ENCODE measurements at places on chromosomes 5 and 9. TPM values are rescaled to one million over a fixed set of nuclear protein-coding genes. Genes with fewer than 3 reads are reported as not detected.

CEL gene
- 2.6 TPM for polyA plus RNA-seq

ADAMTS19 gene
- 15.1 TPM for polyA plus RNA-seq

AGXT2 gene
- not detected for polyA plus RNA-seq

GRCh38 chr5:8156706-8157105 lies 287.8 kb downstream of the MTRR start:
- no peak for DNase-seq

IQGAP2 gene
- polyA plus RNA-seq, result 6.6 TPM

- no peak for DNase-seq
These were observed 166.4 kb downstream of the SLF1 start for GRCh38 chr5:94784536-94785505.

DNA sequence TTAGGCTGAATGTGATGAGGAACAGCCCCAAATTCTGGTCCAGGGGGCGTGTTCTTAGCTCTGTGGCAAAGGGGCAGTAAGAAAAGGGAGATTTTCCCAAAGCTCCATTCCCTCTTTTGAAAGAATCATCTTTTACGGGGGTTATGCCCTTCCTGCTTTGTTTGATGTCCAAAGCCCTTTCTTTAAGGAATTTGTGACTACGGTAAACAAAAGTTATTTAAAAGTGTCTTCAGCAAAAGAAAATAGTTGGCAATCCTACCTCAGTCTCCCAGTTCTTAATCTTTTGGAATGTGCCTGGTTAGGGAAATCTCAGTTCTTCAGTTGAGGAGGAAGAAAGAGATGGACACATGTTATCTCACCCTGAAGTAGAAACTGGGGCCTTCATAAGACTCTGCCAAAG lies 24.4 kb upstream of the ARSI start:
- no peak for DNase-seq

DNA sequence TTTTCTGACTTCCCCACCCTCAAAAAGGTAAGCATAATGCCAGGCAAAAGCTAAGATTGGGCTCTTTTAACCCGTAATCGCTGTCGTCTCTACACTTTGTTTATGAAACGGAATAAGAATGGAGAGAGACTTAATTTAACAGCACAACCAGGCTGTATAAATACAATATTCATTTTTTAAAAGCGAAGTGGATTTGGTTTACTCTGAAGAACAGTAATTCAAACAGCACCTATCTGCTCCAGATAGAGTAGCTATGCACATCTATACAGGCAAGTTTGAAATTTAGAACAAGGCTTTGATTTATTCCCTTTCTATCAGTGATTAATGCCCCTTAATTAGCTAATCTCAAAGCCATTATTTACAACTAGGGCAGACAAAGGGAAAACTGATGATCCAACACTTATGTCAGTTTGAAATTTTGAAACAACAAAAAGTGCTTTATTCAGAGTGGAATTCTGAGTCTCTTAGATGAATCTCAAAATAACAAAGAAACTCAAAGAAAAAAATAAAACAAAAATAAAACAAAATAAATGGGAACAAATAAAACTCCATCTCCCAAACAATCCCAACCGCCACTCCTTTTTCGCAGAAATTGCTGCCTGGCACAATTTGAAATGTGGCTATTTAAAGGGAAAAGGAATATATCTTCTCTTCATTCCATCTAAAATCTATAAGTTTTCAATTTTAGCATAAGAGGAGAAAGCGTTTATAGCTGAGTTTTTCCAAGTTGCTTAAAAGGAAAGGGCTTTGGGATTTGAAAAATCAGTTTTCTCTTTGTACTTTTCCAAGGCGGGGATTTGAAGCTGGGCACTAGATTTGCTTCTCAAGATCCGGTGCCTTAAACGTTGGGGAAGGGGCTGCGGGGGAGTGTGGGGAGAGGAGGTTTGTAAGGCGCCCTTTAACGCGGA lies 298.6 kb downstream of the PARP8 start:
- DNase-seq, result no peak

GRCh38 chr5:160284291-160284873 lies 28.0 kb downstream of the CCNJL start:
- no peak for DNase-seq

LCN1 gene
- polyA plus RNA-seq, result not detected

CATSPER3 gene
- 0.93 TPM for polyA plus RNA-seq

- no peak for DNase-seq
These were observed 91.0 kb upstream of the GNAQ start for GRCh38 chr9:78122631-78123030.

DNA sequence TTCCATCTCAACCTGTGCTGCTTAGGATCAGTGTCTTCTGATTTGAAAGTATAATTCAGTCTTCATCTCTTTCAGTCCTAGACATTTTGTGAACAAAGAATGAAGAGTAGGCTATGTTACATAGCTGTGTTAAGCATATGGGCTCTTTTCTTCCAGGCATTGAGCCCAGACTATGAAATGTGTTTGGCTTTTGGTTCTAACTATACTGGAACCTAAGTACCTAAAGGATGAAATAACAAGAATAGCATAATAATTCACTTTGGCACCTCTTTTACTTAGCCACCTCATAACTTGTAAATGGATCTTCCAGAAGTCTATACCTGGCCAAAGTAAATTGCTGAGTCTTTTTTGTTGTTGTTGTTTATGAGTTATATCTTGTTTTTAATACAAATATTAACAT lies 71.4 kb downstream of the SLF1 start:
- peak; percentile 48 for DNase-seq

- DNase-seq, result no peak
These were observed 2.5 kb upstream of the RHOBTB3 start for GRCh38 chr5:95728494-95729114.

ARID3C gene
- 0.18 TPM for polyA plus RNA-seq

PCDHAC2 gene
- polyA plus RNA-seq, result 2.0 TPM

DNA sequence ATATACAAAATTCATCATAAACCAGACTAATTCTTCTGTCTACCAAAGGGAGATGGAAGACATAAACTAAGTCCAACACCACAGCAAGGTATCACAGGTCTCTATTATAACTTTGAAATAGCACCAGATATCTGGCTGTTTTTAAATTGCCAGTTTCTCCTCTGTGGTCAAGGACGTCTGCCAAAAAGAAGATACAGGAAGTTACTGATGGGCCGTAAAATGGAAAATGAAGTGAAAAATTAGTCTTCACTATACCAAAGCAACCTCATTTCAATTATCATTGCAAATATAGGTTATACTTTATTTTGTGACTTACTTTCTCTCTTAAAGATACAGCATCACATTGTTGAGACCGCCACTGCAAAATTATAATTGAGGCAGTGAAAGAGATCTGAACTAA lies 225.5 kb downstream of the NDUFS4 start:
- DNase-seq, result no peak

GRCh38 chr5:126503602-126504104 lies 80.4 kb downstream of the GRAMD2B start:
- DNase-seq, result no peak

GRCh38 chr9:660227-660626 lies 181.3 kb upstream of the DMRT1 start:
- no peak for DNase-seq

- no peak for DNase-seq
These were observed 5.4 kb downstream of the ADRA1B start for GRCh38 chr5:159921721-159922120.

SWI5 gene
- polyA plus RNA-seq, result 21.8 TPM
